Renal cortical epithelial cell (primary cell): ENCODE measurements at places on chromosomes 2 and 18.

GRCh38 chr2:60549238-60549927, 4.1 kb downstream of the BCL11A start:
- DNase-seq: no peak

DNA sequence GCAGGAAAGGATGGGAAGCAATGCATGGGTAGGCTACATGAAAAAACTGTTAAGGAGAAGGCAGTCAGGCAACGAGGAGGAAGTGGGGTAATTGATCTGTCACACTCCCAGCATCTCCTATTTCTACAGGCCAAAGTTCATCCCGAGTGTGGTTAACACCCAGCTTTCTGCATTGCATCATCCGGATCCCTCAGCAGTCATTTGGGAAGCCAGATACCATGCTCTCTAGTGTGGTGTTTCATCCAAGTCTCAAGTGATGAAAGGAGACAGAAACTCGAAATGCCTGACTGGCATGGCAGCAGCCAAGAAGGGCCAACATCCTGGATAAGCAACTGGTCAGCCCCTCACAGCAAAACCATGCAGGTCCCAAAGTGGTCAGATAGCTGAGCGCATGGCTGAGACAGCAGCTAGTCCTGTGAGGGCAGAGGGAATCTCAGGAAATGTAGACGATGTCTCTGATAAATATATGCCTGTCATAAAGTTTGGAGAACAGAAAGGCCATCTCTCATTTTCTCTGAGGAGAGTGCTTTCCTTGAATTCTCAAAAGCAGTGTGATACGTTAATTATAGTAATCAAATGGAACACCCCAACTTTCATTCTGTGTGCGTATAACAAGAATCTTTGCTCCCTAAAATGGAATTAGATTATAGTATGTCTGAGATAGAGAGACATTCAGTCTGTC, 24.8 kb upstream of the HNRNPA3 start:
- DNase-seq: peak; percentile 84

DNA sequence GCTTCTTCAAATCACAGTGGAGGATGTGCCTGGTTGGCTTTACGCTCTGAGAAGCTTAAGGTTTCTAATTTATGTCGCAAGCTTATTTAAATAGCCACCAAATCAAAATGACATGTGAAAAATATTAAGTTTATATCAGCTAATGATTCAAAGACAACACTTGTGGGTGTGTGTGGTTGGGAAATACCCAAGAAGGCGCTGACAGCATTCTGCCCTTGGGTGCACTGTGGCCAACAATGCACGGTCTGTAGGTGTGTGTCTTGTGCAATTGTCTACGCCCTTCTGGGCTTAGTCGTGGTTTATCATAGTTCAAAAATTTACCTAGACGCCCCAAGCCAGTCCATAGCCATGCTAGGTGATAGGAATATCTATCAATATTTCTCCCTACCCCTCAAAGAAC, 60.9 kb downstream of the KCTD1 start:
- DNase-seq: peak; percentile 93

- DNase-seq: no peak
Observed at GRCh38 chr2:74304332-74305148, 38.7 kb downstream of the SLC4A5 start.

DNA sequence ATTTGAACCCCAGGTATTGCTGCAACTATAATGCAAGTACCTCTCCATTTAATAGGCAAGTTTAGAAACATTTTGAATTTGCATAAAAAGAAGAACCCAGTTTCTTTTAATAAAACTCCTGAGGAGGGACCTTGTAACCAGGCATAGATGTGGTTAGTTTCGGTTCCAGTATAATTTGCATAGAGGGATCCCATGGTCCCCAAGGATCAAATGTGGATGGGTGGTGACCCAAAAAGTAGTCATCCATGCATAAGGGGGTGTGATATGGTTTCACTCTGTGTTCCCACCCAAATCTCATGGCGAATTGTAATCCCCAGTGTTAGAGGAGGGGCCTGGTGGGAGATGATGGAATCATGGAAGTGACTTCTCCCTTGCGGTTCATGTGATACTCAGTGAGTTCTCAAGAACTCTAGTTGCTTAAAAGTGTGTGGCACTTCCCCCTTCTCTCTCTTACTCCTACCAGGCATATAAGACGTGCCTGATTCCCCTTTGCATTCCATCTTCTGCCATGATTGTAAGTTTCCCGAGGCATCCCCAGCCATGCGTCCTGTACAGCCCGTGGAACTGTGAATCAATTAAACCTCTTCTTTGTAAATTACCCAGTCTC, 40.2 kb upstream of the SKA1 start:
- no peak for DNase-seq

DNA sequence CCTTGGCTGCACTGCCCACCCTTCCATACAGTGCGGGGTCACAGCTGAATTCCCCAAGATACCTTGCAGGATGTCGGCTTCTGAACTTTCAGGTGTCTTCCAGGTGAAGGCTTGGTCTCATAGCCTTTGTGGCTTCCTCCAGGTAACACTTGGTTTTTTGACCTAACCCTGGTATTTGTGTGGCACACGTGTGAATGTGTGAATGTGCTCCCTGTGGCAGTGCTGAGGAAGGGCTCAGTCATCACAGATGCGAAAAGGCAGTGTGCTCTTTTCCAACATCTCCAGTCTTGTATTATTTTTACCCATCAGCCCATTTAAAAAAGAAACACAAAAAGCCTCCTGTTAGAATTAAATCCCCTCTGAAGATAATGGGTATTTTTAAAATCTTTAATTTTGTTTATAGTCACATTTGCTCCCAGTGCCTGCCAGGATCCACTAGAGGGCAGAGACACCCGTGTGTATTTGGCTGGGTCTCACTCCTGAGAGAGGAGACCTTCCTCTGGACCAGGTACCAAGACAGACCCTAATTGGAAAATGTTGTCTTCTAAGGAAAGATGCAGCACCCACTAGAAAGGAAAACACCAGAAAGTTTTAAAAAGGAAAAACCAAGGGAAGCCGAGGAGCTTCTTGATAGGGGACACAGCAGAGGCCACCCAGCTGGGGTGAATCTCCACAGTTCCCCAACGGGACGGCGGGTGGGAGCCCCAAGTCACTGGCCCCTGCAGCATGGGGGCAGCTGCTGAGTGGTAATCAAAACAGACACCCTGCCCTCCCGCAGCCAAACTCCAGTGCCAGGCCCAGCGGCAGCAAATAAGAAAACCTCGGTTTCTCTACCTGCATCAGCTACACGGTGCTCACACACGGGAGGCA, 27.7 kb downstream of the FAM110C start:
- no peak for DNase-seq

GRCh38 chr2:206562375-206562774, 79.9 kb upstream of the FAM237A start:
- DNase-seq: no peak

- DNase-seq: peak; percentile 68
Observed at GRCh38 chr2:162153608-162154224, 1.7 kb upstream of the GCG start.

- DNase-seq: no peak
Observed at GRCh38 chr18:68734308-68734707, 19.4 kb upstream of the TMX3 start.

DNA sequence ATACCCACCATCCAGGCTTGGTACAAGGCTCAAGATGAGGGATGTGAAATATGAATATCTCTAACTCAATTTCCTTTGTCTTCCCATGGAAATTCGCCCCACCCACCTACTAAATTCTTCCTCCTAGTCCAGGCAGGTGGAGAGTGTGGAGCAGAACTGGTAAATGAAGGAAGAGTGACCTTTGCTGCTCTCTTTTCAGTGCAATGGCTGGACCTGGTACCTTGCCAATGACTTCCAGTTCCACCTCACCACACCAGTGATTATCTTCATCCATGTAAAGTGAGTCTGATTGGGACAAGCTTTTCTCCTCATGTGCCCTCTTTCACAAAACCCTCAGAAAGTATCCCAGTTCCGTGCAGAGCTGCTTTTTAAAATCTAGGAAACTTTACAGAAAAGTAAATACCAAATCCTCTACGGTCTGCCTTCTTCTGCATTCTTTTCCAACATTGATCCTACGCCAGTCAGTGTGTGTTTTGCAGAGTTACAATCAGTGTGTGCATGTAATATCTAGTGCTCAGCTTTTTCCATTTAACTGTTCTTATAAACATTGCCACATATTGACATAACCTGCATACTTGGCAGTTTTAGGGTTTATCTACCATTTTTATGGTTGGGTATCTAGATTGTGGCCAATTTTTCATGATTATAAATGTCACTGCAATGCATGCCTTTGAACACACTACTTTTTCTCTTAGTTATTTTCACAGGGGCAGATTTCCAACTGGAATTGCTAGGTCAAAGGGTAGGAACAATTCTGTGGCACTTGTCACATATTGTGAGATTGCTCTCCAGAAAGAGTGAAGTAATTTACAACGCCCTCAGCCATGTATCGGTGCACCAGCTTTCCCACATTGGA, 86.5 kb upstream of the SEC11C start:
- DNase-seq: no peak

- DNase-seq: peak; percentile 88
Observed at GRCh38 chr2:72673279-72673678, 152.6 kb downstream of the EXOC6B start.

GRCh38 chr2:46335391-46336282, 38.4 kb downstream of the EPAS1 start:
- DNase-seq: peak; percentile 41

DNA sequence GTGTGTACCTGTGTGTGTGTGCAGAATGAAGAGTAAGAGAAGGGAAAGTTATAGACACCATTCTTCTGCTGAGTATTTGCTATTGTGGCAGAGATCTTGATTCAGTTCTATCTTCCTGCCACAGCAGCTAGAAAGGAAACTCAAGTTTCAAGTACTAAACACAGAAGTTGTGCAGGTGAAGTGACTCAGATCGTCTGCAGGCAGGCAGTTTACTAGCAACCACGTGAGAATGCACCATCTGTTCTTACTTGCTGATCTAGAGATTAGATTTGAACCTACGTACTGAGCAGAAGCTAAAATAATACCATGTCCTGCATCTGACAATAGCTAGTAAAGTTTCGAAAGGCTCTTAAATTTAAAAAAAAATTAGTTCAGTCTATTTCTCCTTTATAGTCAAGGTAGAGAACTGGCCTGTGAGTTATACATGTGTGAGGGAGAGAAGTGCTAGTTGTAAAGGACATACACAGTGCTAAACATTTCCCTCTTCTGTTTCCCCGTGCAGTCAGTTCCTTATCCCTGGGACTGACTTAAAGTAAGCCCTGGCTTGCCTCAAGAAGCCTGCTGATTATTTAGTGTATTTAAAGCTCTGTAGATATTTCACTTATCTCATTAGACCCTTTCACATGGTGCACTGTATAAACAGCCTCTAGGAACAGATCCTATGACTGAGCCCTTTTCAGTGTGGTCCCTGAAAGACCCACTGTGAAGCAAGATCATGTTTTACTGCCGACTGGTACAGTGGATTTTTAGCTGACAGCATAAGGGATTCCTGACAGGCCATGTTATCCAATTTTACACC, 45.0 kb downstream of the SLC38A11 start:
- peak; percentile 80 for DNase-seq

DNA sequence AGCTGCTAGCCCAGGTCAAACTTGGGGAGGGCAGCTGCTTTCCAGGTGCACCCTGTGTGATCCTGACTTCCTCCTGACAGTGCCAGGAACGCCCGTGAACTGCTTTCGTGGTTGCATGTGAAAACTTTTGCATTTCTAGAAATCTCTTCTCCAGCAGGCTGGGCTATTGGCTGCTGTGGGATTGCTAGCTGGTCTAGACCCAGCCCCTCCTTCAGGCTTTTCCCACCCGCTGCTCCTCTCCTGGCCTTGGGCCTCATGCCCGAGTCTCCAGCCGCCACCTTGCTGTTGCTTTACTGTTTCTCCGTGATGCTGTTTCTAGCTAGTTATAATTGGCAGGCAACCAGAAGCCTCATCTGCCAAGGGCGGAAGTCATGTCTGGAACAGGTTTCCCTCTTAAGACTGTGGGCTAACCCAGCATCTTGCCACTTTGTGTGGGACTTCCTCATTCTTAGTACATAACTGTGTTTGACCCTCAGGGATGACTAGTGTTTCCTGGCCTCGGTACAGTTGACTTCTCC, 27.0 kb upstream of the MGAT4A start:
- DNase-seq: peak; percentile 97

DNA sequence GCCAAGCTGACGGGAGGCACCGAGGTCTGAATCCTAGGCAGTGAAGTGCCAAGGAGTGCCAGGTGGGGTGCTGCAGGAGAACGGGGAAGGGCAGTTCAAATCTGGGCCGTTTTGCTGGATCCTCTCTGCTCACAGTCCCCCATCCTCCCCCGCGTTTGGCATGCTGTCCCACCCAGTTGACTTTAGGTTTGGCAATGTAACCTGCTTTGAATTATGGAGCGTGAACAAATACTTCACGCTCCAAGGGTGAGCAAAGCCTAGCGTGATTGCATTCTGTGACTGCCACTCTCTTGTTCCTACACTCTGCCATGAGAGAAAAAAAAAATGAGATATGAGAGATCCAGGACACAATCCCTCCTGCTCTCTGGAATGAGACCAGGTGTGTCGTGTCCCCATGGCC, 381.9 kb downstream of the ZNF516 start:
- no peak for DNase-seq

- no peak for DNase-seq
Observed at GRCh38 chr2:96697476-96697875, 42.4 kb downstream of the LMAN2L start.

DNA sequence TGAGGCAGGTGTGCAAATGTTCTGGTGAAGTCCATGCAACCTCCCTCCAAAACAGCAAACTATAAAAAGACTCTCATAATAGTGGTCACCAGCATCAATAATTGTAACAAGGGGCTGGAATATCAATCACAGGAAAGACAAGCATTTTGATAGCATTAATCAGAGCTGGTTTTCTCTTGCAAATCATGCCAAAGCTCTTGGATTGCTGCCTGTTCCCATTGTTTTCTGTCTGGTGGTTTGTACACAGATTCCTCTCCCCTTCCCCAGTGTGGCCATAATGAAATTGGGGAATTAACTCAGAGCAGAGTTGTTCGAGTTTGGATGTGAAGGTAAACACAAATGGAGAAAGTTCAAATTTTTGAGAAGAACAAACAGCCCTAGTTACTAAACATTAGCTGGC, 134.2 kb downstream of the CDCA7 start:
- peak; percentile 64 for DNase-seq

DNA sequence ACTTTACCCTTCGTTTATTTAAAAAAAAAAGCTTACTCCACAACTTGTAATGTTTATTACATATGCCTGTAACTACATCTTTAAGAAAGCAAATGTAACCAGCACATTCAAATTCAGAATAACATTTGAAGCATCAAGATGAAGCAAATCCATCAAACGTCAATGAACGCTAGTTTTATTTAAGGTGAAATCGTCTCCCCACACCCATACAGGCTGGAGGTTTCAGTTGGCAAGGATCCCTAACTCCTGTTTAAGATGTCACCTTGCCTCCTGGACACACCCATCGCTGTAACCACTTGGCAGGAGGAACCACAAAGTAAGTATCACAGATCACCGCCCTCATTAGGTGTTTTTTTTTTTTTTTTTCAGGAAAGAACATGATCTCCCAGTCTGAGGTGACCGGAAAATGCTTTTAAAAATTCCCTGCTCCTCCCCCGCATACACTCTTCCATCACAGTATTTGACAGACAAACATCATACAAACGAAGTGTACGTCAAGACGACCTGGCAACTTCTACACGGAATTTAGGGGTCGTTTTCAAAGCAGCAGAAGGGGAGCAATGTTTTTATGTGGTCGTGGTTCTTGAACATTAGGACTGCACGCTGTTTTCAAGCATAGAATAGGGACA, 19.7 kb upstream of the STPG4 start:
- DNase-seq: peak; percentile 81

- no peak for DNase-seq
Observed at GRCh38 chr2:69116438-69116837, 103.5 kb downstream of the ANTXR1 start.
